Uterus (tissue), 4 donors: ENCODE measurements at places on chromosomes 2 and 18.

DNA sequence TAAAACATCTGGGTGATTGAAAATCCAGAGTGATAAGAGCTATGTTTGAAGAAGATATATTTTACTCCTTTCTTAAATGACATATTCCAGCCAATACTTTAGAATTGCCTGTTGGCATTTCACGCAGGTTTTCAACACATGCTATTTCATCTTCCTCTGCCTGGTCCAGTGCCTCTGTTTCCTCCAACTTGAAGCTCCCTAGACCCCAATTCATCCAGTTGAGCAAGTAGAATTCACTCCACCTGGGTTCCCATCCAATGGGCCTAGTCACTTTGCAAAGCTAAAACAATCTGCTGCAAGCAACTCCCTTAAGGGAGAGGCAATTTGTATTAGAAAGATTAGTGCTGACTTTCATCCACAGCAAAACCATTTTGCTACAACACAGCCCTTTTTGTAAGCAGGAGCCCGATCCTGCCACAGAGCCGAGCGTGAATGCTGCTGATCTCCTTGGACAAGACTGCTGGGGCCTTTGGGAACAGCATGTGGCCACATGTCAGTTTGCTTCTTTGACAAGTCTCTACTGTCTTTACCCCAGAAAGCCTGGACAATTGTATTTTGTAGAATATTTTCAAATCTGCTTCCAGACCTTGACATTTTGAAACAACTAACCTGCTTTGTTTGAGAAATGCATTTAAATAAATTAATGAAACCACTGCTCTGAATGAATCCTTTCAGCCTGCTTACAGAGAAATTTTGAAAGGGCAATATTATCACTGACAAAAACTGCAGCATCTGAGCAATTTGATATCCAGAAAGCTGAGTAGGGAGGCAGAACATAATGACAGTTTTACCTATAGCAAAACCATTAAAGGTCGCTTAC, 259.1 kb downstream of the TDRD15 start:
- H3K27ac ChIP-seq, result no peak overlapping the region
- H3K27me3 ChIP-seq, result no peaks in the 10 kb centered on the region
- no peaks in the 10 kb centered on the region for H3K36me3 ChIP-seq
- no peak overlapping the region for H3K4me3 ChIP-seq
- H3K4me1 ChIP-seq, result no peaks in the 10 kb centered on the region

- H3K4me3 ChIP-seq, result no peak overlapping the region
- no peaks in the 10 kb centered on the region for H3K36me3 ChIP-seq
- H3K27me3 ChIP-seq, result no peaks in the 10 kb centered on the region
- H3K4me1 ChIP-seq, result no peaks in the 10 kb centered on the region
Observed at GRCh38 chr18:50590593-50590992, 30.7 kb downstream of the MAPK4 start.

GRCh38 chr18:2826581-2826980, 20.2 kb upstream of the EMILIN2 start:
- H3K4me1 ChIP-seq, result peaks cover 5% of the 10 kb centered on the region
- H3K27me3 ChIP-seq, result no peaks in the 10 kb centered on the region
- peak overlapping the region; percentile 77 for H3K27ac ChIP-seq
- DNase-seq, result peak; percentile 58
- H3K36me3 ChIP-seq, result no peaks in the 10 kb centered on the region
- H3K4me3 ChIP-seq, result no peak overlapping the region

GRCh38 chr18:10400534-10401307, 53.7 kb upstream of the APCDD1 start:
- H3K36me3 ChIP-seq, result no peaks in the 10 kb centered on the region
- no peaks in the 10 kb centered on the region for H3K4me1 ChIP-seq
- no peak for DNase-seq
- H3K4me3 ChIP-seq, result no peak overlapping the region

DNA sequence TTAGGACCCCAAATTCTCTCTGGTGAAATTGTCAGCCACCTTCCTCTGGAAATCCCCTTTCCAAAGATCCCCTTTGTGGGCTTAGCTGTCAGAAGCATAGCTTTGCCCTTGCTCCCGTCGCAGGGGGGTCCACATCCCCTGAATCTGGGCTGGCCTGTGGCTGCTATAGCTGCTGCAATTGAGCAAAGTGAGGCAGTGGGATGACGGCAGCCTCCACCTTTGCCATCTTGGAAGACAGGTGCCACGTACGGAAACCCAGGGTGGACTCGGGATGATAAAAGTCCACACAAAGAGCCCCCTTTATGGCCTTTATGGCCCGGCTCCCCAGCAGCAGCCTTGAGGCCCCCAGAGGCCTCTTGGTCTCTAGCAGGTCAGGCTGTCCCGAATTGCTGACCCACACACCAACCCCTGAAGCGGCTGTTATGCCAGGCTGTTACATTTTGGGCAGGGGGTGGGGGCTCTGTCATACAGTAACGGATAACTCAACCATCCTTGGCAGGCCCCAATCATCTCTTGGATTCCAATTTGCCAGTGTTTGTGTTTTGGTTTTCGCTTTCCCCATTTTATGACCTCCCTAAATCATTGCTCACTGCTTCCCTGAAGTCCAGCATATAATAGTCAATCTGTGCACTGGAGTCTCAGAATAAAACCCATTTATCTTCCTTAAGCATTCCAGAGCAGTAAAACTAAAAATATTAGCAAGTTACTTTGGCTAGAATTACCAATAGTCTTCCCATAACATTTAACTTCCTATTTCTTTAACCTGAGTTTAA, 33.2 kb upstream of the ID2 start:
- no peak overlapping the region for H3K4me3 ChIP-seq
- H3K4me1 ChIP-seq, result no peaks in the 10 kb centered on the region
- no peaks in the 10 kb centered on the region for H3K36me3 ChIP-seq
- no peaks in the 10 kb centered on the region for H3K27me3 ChIP-seq

GRCh38 chr18:596288-596881, 403 bp upstream of the CLUL1 start:
- H3K4me1 ChIP-seq, result peaks cover 6% of the 10 kb centered on the region
- H3K36me3 ChIP-seq, result no peaks in the 10 kb centered on the region
- no peak overlapping the region for H3K27ac ChIP-seq
- H3K27me3 ChIP-seq, result no peaks in the 10 kb centered on the region
- no peak for DNase-seq

DNA sequence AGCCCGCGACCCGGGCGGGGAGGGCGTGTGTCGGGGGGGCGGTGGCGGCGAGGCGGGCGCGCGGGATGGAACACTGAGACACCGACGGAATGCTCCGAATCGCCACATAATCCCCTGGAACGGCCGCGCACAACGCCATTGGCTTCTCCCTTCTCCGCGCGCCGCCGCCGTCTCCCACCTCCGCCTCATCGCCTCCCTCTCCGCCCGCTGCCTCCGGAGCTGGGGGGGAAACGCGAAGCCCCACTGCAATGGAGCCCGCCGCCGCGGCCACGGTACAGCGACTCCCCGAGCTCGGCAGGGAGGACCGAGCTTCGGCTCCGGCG, at the start of gene PHLPP1:
TSS of gene PHLPP1 (plus strand) at position 106 of the 323 bp plus-strand sequence. CDS start at position 249, 143 bp downstream.
- H3K27me3 ChIP-seq, result no peaks in the 10 kb centered on the region
- DNase-seq, result no peak
- no peaks in the 10 kb centered on the region for H3K4me1 ChIP-seq
- H3K4me3 ChIP-seq, result peak within 1 kb of the TSS; percentile 59
- no peaks in the 10 kb centered on the region for H3K36me3 ChIP-seq

DNA sequence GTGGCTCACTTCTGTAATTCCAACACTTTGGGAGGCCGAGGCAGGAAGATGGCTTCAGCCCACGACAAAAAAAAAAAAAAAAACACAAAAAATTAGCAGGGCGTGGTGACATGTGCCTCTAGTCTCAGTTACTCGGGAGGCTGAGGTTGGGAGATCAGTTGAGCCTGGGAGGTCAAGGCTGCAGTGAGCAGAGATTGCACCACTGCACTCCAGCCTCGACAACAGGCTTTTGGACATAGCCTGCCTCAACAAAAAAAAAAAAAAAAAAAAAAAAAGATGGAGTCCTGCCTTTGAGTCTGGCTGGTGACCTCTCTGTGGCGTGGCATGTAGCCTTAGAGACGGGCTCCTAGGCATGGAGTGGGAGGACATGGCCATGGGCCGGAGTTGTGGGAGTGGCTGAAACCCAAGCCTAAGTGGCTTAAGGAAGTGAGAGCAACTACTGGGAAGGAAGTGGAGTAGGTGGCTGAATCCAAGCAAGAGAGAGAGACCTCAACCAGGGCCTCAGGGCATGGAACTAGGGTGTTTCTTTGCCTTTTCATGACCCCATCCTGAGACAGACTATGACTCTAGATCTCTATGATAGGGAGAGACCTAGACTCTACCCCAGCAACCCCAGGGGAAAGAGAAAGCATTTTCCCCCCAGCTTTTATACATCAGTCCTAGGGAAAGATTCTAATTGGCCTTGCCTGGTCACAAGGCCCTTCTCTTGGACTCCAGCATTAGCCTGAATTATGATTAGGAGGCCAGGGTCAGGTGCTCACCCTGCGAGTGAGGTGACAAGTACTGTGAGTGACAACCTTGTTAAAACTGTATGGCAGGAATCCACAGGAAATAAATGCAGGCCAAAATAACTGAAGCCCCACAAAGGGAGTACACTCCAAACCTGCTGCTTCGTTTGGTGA, 34.2 kb downstream of the NPAS2 start:
- DNase-seq, result no peak
- no peak overlapping the region for H3K4me3 ChIP-seq
- H3K27me3 ChIP-seq, result no peaks in the 10 kb centered on the region
- no peak overlapping the region for H3K27ac ChIP-seq
- no peaks in the 10 kb centered on the region for H3K4me1 ChIP-seq
- H3K36me3 ChIP-seq, result no peaks in the 10 kb centered on the region

- no peaks in the 10 kb centered on the region for H3K4me1 ChIP-seq
- H3K36me3 ChIP-seq, result no peaks in the 10 kb centered on the region
- no peaks in the 10 kb centered on the region for H3K27me3 ChIP-seq
- no peak overlapping the region for H3K4me3 ChIP-seq
Observed at GRCh38 chr2:1789610-1790009, 45.3 kb upstream of the PXDN start.
